Activated CD4-positive, alpha-beta T cell treated with anti-CD3 and anti-CD28 coated beads for 36 hours (primary cell): ENCODE measurements at places on chromosomes 2 and 18. TPM values are rescaled to one million over a fixed set of nuclear protein-coding genes. Genes with fewer than 3 reads are reported as not detected.

DNA sequence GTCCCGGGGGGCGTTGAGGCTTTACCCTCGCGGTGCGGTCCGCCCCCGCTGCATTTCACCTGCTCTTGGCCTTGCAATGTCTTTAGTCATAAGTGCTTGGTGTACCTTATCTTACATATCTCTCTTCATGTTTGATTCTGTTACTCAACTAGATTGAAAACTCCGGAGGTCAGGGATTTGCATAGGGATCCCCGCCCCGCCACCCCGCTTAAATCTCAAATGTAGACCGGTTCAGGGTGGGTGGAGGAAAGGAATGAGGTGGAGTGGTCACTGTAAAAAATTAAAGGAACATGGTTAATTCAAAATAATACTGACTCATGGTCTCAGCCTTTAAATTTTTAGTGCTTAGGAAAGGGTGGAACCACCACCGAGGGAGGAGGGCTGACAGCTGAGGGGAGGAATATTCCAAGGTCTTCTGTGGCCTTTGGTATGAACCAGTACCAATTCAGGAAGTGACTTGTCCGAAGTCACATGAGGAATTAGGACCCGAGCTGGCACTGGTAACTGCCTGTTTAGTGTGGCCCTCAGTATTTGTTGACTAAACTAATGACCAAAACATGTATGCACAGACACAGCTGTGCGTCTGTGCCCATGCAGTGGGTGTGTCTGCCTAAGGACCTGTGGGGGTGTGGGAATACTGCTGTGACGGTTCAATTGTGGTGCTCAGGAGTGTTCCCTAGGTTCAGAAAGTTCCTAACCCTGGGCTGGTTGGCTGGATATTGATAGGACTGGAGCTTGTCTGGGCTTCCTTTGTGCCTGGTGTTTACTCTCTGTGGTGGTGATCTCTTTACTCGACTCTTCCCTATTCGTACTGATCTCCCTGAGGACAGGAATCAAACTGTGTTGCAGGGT is 1.0 kb downstream of the PLEKHB2 start:
- peak overlapping the region; percentile 98 for H3K4me3 ChIP-seq
- peaks cover 52% of the 10 kb centered on the region for H3K4me1 ChIP-seq
- H3K27me3 ChIP-seq: no peaks in the 10 kb centered on the region
- peaks cover 27% of the 10 kb centered on the region for H3K36me3 ChIP-seq

The KLHL30 gene
- not detected for total RNA-seq

The C18orf54 gene
- 9.9 TPM for total RNA-seq

DNA sequence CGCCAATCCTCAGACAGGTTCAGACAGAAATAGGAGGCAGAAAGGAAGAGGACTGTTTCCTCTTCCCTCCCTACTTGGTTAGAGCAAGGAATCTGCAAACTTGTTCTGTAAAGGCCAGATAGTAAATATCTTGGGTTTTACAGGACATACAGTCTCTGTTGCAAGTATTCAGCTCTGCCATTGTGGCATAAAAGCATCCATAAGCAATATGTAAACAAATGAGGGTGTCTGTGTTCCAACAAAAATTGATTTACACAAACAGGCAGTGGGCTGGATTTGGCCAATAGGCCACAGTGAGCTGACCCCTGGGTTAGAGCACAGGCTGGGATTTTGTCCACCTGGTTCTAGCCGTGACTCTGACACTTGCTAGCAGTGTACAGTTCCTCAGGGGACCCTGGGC is 89.4 kb downstream of the NRP2 start:
- no peak overlapping the region for H3K27ac ChIP-seq
- no peaks in the 10 kb centered on the region for H3K36me3 ChIP-seq
- H3K4me3 ChIP-seq: no peak overlapping the region
- DNase-seq: no peak
- H3K27me3 ChIP-seq: peaks cover 21% of the 10 kb centered on the region

The UGT1A5 gene
- total RNA-seq: not detected

- no peak overlapping the region for H3K27ac ChIP-seq
- no peak overlapping the region for H3K4me3 ChIP-seq
- no peaks in the 10 kb centered on the region for H3K36me3 ChIP-seq
- H3K4me1 ChIP-seq: no peaks in the 10 kb centered on the region
- DNase-seq: no peak
Measured at GRCh38 chr2:848099-848498, 102.5 kb upstream of the SNTG2 start.

- H3K27ac ChIP-seq: peak overlapping the region; percentile 76
- no peak for DNase-seq
- peaks cover 52% of the 10 kb centered on the region for H3K36me3 ChIP-seq
Measured at GRCh38 chr2:101256316-101256715, 3.6 kb downstream of the CNOT11 start.

The CHRNG gene
- not detected for total RNA-seq

GRCh38 chr18:74817576-74817975 is 219.9 kb downstream of the ZNF407 start:
- peaks cover 19% of the 10 kb centered on the region for H3K36me3 ChIP-seq
- no peaks in the 10 kb centered on the region for H3K27me3 ChIP-seq
- no peak for DNase-seq
- no peak overlapping the region for H3K4me3 ChIP-seq
- peaks cover 3% of the 10 kb centered on the region for H3K4me1 ChIP-seq

The PSMA8 gene
- total RNA-seq: 1.4 TPM

DNA sequence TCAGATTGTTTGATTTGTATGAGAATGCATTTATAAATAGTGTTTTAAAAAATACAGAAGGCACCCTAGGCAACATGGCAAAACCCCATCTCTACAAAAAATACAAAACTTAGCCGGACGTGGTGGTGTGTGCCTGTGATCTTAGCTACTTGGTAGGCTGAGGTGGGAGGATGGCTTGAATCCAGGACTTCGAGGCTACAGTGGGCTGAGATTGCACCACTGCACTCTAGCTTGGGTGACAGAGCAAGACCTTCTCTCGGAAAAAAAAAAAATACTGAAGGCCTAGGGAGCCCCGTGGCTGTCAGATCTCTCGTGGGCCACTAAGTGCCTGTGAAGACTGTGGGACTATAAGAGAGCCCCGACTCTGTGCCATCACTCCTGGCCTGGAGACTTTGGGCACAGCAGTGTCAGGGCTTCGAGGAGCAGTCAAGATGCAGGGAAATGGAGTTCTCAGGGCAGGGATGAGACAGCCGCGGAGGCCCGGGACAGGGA is 40.5 kb downstream of the MYO7B start:
- H3K27me3 ChIP-seq: no peaks in the 10 kb centered on the region
- no peaks in the 10 kb centered on the region for H3K36me3 ChIP-seq
- no peak for DNase-seq
- no peak overlapping the region for H3K27ac ChIP-seq
- no peak overlapping the region for H3K4me3 ChIP-seq
- peaks cover 14% of the 10 kb centered on the region for H3K4me1 ChIP-seq

DNA sequence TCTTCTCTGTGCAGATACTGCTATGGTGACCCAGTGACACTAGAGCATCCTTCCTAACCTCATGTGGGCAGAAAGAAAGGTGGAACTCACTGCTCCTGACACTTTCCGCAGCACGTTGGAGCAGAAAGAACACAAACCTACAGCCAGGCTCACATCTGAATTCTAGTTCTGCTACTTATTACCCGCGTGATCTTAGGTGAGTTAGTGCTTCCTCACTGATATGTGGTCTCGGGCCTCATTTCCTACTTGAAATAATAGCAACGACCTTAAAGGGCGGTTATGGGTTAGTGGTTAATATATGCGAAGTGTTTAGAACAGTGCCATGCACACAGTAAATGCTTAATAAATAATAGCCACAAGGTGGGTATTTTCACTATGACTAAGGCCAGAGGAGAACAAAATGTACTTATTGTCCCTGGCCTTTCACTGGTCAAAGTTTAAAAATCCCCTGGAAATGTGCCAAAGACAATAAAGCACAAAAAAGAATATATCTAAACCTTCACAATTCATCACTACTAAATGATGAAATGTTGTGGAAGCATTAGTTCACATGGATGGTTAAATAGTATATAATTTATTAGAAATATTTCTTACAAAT is 66.6 kb downstream of the MYOM1 start:
- DNase-seq: no peak
- H3K27ac ChIP-seq: no peak overlapping the region
- peaks cover 4% of the 10 kb centered on the region for H3K4me1 ChIP-seq
- H3K4me3 ChIP-seq: no peak overlapping the region
- H3K27me3 ChIP-seq: no peaks in the 10 kb centered on the region

The HOXD3 gene
- not detected for total RNA-seq

- H3K36me3 ChIP-seq: no peaks in the 10 kb centered on the region
- peaks cover 14% of the 10 kb centered on the region for H3K4me1 ChIP-seq
- DNase-seq: no peak
- peaks cover 52% of the 10 kb centered on the region for H3K27me3 ChIP-seq
- H3K4me3 ChIP-seq: no peak overlapping the region
Measured at GRCh38 chr2:111034606-111035005, 86.1 kb upstream of the BCL2L11 start.

DNA sequence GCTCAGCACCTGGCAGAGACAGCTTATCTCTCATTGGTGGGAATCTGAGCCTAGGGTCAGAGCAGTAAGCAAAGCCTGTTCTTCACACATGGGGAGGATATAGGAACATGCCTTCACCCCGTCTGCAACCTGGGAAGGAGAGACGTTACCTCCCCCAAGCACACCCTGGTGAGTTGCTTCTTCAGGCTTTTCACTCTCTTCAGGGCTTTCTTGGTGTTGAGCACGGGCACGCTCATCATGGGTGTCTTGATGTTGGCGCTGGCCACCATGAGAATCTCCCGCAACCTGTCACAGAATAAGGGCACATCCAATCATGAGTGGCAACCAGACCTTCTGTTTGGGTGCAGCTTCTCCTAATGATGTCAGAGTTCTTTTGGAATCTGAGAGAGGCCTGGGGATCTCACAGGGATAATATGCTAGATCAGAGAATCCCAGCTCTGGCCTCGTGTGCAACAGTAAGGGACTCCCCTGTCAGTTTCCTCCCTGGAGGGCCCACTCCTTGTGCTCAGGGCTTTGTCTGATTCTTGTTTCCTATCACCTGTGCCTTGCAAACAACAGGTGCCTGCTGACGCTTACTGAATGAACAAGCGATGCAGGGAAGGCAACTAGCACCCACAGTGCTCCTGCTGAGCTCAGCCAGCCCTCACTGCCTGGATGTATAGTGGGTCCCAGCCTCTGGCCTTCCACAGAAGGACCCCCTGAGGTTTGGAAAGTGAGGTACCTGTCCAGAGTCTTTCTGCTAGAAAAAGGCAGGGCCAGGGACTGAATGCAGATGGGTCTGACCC is 66.3 kb downstream of the POLR1A start:
- H3K27ac ChIP-seq: peak overlapping the region; percentile 97
- peaks cover 83% of the 10 kb centered on the region for H3K36me3 ChIP-seq
- no peak overlapping the region for H3K4me3 ChIP-seq
- peaks cover 81% of the 10 kb centered on the region for H3K4me1 ChIP-seq
- no peaks in the 10 kb centered on the region for H3K27me3 ChIP-seq

DNA sequence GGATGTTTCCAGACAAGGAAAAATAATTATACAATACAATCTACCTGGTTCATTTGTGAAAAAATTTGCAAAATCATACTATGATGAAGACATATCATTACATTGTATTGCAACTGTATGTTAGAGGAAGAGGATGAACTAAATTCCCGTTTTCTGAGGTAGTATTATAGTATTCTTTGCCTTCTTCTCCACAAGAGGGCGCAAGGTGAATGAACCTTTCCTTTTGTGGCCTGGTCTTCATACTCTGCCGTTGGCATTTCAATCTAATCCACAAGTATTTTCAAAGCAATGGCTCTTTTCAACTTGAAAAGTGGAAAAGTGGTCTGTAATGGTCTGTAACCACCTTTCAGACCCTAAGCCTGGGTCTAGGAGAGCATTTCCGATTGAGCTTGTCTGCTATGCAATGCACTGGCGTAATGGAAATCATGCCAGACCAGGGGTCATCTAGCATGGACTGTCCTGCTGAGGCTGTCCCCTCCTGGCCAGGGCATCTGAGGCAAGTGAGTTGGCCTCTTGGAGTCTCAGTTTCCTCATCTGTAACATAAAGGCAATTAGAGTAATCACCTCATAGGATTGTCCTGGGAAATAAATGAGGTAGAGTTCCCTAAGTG is 30.8 kb upstream of the ZNF396 start:
- H3K36me3 ChIP-seq: no peaks in the 10 kb centered on the region
- H3K27ac ChIP-seq: no peak overlapping the region
- peak; percentile 49 for DNase-seq
- peaks cover 6% of the 10 kb centered on the region for H3K27me3 ChIP-seq
- no peak overlapping the region for H3K4me3 ChIP-seq
- H3K4me1 ChIP-seq: peaks cover 10% of the 10 kb centered on the region

The NLRC4 gene
- total RNA-seq: 0.07 TPM

DNA sequence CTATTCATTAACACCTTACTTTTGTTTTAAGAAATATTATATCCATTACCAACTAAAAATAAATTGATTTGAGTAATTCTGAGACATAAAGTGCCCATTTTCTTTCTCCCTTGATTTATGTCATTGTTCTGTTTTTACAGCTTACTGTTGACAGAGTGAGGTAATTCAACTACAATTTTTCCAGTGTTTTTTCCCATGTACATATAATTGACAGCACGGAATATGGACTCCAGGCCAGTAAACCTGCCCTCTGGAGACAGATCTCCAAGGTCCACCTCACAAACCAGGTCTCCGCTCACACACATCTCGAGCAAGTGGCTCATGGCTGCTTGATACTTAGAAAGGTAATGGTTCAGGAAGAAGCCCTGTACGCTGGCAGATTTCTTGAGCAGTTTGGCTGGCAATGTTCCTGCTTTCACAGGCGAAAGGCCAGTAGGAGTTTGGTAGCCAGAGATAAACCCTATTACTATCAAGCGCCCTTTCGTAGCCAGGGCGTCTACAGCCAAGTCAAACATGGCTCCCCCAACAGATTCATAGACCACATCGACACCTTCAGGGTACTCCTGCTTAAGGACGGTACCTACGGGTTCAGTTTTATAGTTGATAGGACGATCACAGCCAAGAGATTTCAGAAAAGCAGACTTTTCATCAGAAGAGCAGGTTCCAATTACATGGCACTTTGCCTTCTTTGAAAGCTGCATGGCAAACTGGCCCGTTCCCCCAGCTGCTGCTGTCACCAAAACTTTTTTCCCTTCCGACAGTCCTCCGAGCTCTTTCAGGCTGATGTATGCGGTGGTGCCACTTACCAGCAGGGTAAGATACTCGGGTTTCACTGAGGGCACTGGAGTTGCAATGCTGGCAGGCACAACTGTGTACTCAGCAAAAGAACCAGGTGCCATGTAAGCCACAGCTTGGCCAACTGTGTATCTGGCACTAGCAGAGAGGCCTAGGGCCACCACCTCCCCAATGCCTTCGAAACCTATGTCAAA is 7.4 kb downstream of the PTGR3 start:
- no peak for DNase-seq
- no peak overlapping the region for H3K4me3 ChIP-seq

- H3K36me3 ChIP-seq: no peaks in the 10 kb centered on the region
- no peaks in the 10 kb centered on the region for H3K4me1 ChIP-seq
- no peak overlapping the region for H3K4me3 ChIP-seq
- no peak overlapping the region for H3K27ac ChIP-seq
Measured at GRCh38 chr2:22907330-22907729, 477.6 kb upstream of the KLHL29 start.

- no peak overlapping the region for H3K4me3 ChIP-seq
- H3K36me3 ChIP-seq: no peaks in the 10 kb centered on the region
- H3K27me3 ChIP-seq: peaks cover 8% of the 10 kb centered on the region
- no peak for DNase-seq
- H3K4me1 ChIP-seq: no peaks in the 10 kb centered on the region
Measured at GRCh38 chr2:236912326-236913120, 173.2 kb upstream of the COPS8 start.
